Activated CD4-positive, alpha-beta T cell treated with anti-CD3 and anti-CD28 coated beads, Interleukin-2, amount 50 U/mL, for 1 hour (primary cell): ENCODE measurements at places on chromosomes 2 and 18.

DNA sequence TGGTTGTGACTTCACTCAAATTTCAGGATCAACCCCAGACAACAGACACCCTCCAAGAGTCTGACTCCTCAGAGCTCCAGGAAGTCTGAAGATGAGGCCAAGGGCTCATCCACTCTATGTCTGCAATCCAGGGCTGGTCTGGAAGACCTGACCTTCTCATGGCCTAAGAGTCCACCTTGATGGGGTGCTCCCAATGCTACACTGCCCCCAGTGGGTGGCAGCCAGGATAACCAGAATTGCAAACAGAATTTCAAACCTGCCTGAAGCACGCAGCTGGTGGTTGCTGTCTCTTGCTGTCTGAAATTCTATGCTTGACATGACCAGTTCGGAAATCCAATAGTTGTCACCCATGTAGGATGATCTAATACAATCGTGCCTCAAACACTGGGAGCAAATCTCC lies 96.0 kb downstream of the UXS1 start:
- DNase-seq, result no peak

GRCh38 chr2:113760400-113760799 lies 4.0 kb upstream of the SLC35F5 start:
- DNase-seq, result no peak

DNA sequence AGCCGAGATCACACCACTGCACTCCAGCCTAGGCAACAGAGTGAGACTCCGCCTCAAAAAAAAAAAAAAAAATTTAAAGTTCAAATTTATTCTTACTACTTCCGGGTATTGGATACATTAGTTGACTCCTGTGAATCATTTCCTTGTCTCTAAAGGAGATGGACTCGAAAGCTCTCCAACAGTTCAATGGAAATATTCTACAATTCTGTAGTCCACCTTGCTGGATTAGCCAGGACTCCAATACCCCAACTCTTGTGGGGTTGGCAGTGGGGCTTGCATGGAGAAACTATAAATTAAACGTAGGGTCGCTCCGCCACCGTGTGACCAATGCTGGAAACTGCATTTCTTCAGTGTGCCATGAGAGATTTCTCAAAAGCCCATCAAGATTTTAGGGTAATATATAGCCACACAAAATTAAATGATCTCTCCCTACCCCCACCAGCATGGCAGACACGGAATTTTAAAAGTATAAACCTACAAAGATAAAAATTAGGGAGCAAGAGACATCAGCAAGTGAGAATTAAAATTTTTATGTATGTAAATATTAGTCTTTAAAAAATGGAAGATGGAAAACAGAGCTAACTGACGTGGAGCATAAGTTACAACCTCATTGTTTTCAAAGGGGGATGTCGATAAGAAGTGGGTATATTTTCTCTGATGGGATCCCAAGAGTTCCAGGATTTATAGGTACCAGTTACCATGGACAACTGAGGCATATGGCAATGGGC lies 27.8 kb upstream of the GAREM2 start:
- DNase-seq, result peak; percentile 60

GRCh38 chr2:112924360-112924759 lies 13.4 kb downstream of the IL37 start:
- DNase-seq, result no peak

GRCh38 chr2:54212456-54212855 lies 43.6 kb downstream of the TSPYL6 start:
- DNase-seq, result no peak

GRCh38 chr2:55150834-55151233 lies 81.3 kb downstream of the CLHC1 start:
- DNase-seq, result no peak

- DNase-seq, result no peak
Observed at GRCh38 chr2:53429901-53430300, 337.7 kb upstream of the CHAC2 start.

GRCh38 chr2:208031608-208032019 lies 6.3 kb upstream of the PLEKHM3 start:
- no peak for DNase-seq

DNA sequence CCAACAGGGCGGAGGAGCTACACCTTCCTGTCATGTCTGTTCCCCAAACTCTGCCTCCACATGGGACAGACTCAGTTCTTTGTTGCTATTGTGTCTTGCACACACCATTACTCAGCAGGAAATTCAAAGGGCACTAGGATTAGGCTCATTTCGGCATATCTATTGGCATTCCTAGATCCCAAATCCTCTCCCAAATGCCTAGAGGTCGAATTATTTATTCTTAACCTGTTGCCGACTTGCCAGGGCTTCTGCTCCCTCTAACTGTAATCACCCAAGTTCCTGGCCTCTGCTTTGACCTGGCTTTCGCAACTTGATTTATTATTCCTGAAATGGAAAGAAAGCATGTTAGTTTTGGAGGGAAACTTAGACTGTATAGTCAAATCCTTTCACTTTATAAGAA lies 67.8 kb upstream of the ST6GAL2 start:
- no peak for DNase-seq

DNA sequence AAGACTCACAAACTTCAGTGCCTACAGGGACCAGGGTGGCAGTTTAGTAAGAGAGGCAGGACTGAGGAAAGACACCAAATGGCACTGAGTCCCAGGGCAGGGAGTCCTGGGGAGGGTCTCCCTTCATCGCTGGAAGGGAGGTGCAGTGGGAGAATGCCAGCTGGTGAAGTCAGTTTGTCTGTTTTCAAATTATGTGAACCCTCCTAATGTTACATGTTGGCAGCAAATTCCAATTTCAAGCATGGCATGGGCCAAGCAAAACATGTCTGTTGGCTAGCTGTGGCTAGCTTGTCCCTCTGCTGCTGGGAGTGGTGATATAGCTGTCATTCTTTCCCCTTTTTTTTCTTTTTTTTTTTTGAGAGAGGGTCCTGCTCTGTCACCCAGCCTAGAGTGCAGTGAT lies 55.9 kb upstream of the HAAO start:
- no peak for DNase-seq

DNA sequence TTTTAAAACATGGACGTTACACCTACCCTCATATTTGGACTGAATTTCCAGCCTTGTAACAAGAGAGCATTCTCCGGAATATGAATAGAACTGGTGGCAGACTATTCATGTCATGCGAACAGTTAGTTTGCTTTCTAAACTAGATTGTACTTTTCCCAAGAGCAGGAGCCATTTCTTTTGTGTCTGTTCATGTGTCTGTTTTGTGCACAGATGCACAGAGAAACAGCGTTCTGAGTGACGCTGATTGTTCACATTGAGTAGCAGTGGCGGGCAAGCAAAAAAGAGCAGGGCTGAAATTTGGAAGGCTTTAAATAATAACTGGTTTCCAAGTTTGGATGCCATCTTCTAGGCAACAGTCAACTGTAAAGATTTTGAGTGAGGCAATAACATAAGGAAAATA lies 200.3 kb downstream of the NRXN1 start:
- no peak for DNase-seq

DNA sequence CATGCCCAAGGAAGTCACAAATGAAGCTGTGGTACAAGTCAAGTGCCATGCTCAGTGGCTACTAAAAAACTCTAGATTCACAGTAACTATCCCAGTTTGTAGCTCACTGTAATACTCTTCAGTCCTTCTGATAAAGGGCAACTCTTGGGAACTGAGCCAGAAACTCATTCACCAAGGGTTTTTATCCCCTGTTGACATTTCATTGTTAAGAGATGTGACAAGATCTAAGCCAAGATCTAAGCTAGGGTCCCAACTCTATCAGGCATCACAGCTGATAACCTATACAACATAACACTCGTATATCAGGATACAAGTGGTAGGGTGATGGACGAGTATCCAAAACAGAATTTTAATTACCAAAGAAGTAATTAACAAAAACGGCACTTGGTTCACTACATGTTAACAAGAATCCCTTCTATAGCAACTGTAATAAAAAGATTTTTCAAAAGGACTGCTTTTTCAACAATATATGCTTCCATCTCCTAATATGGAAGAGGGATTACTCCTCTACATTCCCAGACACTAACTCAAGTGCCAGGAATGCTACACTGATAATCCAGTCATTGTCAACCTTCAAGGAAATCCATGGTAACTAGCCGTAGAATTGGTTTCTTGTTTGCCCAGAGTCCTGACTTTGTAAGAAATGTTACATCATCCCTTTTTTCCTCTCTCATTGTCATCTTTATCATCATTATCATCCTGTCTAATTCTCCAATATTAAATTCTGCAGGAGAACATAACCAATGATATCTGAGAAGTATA lies 111.7 kb downstream of the CDH2 start:
- no peak for DNase-seq

- no peak for DNase-seq
Observed at GRCh38 chr2:46977280-46977665, 61.7 kb upstream of the MCFD2 start.

- no peak for DNase-seq
Observed at GRCh38 chr2:216658757-216659156, 25.5 kb downstream of the IGFBP2 start.

DNA sequence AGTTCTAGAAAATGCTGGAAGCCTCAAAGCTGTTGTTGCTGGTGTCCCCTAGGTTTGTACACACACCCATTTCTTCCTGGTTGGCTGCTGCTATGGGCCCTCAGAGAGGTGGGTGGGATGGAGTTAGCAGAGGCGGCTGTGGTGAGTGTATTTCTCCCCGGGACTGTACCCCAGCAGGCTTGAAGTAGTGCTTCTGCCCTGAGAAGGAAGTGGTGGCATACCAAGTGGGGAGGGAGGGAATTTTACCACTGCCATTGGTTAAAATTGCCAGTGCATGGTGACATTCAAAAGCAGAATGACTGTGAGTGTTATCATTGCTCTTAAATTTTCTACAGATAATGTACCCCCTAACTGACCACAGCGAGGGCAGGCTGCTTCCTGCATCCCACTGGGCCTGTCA lies 125.6 kb upstream of the CAPN13 start:
- no peak for DNase-seq

DNA sequence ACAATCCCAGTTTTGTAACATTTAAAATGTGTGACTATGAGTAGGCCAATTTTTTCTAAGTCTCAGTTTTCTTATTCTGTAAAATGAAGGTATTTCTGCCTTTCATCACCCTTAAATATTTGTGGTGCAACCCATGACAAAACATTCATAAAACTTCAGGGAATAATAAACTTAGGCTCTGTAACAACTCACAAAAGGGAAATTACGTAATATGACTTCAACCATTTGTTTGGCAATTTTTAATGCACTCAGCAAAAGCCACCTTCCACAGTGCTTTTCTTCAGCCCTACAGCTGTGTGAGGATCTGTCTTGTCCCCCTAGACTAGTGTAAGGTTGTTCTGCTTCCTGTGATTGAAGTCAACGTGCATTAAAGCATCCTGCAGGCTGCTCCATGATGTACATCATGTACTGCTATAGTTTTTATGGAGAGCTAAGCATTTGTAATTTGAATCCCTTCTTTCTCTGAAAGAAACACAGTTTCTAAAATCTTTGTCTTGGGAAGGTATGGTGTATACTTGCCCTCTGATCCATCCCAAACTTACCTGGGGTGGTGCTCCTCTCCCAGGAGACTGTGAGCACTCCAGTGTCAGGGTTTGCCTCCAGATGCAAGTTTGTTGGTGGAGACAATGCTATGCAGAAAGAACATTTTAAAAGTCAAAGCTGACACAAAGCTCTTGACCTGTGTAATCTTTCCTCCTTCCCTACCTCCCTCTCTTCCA lies 39.1 kb downstream of the FN1 start:
- DNase-seq, result no peak

DNA sequence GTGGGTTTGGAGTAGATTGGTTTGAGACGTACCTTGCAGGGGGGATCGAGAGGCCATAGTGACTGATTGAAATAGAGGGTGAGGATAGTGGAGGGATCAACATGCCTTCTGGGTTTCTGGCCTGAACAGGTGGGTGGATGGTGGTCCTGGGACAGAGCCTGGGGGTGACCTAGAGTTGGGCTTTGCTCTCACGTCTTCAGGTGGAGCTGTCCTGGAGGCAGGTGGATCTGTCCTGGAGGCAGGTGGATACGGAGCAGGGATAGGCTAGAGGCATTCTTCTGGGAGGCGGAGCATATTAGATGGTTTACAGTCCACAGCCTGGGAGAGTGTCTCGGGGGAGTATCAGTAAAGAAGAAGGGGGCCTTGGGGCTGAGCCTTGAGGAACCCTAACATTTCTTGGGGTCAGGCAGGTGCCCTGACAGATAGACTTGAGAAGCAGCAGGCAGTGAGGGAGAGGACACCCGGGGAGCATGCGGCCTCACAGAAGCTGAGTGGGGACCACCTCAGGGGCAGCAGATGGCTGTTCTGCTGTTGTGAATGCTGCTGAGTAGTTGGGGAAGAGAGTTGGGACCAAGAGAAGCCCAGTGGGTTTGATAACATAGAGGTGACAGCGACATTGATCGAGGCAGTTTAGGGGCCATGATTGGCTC lies 1.6 kb downstream of the CAPN10 start:
- DNase-seq, result no peak

GRCh38 chr2:80008596-80008995 lies 296.0 kb downstream of the LRRTM1 start:
- no peak for DNase-seq

DNA sequence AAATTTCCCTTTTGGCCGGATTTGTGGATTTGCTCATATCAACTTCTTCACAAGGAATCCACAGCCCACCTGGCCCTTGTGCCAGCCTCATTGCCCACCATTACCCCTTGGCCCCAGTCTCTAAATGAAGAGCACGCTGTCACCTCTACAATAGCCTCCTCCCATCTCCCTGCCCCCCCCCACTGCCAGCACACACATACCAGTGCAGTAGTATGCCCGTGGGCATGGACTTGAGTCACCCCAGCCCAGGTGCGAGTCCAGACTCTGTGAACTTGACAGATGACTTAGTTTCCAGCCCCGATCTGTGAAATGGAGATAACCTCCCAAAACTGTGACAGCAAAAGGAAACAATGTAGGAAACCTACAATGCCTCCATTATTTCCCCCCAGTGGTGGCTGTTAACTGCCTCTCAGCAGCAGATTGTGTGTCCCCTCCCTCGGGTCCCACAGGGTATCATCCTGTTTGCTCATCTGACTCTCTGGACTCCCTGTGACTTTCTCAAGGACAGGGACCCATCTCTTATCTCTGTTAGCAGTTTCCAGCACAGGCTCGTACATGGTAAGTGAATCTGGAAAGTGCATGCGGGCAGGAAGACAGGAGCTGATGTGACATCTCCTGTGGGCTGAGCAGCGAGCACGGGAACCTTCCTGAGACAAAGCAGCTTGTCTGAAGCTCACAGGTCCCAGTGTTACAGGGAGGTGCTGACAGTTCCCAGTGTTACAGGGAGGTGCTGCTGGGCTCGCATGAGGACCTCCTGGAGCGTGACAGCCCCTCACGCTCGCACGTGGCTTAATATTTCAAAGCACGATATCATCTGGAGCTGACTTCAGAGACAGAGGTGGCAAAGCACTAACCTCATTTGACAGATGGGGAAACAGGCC lies 4.2 kb upstream of the TMEM185B start:
- no peak for DNase-seq
